HCT116 (cell line): ENCODE measurements at places on chromosomes 1 and 21. TPM values are rescaled to one million over a fixed set of nuclear protein-coding genes. Genes with fewer than 3 reads are reported as not detected.

DNA sequence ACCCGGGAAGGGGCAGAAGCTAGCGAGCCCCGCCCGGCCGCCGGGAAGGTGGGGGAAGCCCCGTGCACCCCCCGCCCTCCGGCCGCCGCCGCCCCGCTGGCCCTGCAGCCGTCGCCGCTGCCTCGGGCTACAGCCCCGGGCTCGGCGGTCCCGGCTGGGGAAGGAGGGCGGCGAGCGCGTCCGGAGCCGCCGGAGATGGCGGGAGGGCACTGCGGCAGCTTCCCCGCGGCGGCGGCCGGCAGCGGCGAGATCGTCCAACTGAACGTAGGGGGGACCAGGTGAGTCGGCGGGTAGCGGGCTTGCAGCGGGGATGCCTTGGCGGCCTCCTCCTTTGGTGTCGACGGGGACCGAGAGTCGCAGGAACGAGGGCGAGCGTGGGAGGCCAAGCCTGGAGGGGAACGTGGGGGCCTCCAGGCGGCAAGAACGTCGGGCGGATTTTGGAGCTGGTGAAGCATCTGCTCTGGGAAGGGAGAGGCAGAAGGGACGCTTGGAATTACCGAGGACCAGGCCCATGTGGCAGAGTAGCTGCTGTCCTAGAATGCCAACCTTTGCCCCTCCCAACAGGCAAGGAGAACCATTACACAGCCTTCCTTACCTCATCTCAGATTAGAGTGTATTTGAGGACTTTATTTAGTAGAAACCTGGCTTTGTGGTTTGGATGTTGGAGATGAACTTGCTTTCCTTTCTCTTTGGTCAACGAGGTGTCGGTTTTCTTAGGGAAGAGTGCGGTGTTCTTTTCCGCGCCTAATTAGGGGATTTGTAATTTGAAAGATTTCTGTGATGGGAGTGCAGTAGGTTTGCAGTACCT, 591 bp downstream of the KCTD3 start:
- no peak for DNase-seq

GRCh38 chr21:44708213-44708865, 3.0 kb downstream of the TSPEAR start:
- no peak for DNase-seq

DNA sequence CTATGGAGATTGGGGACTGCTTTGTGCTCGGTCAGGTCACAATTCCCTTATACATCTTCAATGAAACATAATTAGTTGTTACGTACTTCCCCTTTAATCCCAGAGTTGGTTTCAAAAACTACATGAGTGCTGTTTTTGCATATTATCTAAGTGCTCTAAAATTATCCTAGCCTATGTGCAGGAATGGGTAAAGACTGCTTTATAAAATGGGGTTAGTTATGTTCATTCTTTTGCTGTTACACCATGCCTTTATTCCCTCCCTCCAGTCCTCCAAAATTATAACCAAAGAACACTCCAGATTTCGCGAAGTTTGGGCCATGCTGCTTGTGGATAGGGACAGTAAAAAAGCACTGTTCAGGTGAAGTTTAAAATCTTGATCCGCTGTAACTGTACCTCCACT, 173.9 kb upstream of the SNX7 start:
- DNase-seq = no peak

DNA sequence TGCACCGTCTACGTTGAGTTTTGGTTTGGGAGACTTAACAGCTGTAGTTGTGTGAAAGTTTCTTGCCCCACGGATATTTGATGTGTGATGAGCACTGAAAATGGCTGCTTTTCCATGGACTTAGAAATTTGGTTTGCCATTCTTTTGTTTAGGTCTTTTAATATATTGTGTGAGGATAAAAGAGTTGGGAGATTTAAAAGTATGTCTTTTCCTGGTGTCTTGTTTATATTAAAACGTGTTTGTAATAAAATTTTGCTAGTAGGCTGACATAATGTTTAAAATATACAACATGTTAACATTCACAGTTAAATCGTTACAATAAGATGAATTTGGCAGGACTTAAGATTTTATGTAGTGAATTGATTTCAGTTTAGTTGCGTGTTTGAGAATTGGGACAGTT, 106.9 kb downstream of the DYRK1A start:
- no peak for DNase-seq

DNA sequence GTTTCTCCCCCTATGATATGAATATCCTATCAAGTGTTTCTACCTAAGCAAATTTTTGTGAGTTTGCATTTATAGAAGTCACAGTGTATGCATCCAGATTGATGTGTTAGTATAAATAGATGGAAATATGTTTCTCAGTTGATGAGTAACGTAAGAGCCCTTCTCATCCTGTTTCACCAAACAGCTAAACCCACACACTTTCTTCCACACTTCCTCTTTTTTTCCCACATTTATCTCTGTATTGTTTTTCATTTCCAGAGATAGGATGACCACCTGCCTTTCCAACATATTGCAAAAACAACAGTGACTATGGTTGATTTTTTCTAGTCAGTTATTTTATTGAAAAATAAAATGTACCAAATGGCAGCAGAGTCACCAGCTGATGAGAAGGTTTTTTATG, 490.1 kb downstream of the NEGR1 start:
- DNase-seq = no peak

DNA sequence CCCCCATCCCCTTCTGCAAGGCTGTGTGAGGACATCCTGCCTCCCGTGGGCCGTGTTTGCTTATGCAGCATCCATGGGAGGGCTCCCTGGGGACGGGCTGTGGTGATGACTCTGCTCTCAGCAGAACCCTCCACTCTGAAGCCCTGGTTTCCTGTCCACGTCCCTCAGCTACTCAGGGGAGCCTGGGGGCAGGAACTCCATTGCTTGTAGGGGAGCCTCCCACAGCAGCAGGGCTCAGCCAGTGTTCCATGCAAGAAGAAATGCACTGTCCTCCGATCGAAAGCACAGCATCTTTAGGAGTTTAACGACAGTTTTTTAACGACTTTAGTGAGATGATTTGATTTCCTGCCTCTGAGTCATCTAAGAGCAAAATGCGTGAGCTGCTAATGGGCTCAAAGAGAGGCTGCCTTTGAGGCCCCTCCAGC, 8.3 kb upstream of the KCNAB2 start:
- no peak for DNase-seq

- DNase-seq = no peak
Observed at GRCh38 chr1:84089867-84090266, 54.2 kb upstream of the PRKACB start.

DNA sequence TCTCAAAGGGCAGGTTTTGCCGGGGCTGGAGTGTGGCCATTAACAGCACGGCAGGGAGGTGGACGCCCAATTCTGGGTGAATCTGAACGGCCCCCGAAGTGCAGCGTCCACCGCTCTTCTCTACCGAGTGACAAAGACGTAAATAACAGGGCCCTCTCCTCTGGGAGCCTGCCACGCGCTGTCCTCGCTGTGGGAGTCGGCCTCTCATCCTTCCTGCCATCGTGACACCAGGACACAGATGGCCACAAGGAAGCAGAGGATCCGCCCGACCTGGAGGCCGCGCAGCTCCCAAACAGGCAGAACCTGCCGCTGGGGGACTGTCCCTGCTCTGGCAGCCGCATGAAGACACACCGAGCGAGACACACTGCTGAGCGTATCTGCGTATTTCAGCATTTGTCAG, 12.1 kb upstream of the CDK11B start:
- no peak for DNase-seq

DNA sequence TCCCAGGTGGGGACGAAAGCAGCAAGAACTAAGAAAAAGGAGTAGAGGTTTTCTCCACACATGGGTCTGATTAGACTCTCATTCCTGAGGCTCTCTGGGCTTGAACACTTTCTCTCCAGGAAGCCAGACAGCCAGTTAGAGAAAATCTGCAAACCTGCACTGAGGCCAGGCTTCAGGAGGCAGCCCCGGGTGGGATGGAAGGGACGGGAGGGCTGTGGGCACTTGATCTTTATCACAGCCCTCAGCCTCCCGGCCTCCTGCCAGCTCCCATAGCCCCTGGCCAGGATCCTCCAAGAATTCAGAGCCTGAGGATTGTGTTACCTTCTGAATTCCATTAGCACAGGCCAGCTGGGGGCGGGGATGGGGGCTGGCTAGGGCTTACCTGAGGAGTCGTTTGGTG, 40.1 kb downstream of the SERTAD4 start:
- no peak for DNase-seq

- DNase-seq = no peak
Observed at GRCh38 chr1:241957692-241958494, at the start of gene BECN2. Gene BECN2, plus strand, starts transcription at chr1:241957767. Its CDS starts 0 bp downstream, at chr1:241957767.

- no peak for DNase-seq
Observed at GRCh38 chr1:17213148-17213781, 8.3 kb downstream of the PADI1 start.

DNA sequence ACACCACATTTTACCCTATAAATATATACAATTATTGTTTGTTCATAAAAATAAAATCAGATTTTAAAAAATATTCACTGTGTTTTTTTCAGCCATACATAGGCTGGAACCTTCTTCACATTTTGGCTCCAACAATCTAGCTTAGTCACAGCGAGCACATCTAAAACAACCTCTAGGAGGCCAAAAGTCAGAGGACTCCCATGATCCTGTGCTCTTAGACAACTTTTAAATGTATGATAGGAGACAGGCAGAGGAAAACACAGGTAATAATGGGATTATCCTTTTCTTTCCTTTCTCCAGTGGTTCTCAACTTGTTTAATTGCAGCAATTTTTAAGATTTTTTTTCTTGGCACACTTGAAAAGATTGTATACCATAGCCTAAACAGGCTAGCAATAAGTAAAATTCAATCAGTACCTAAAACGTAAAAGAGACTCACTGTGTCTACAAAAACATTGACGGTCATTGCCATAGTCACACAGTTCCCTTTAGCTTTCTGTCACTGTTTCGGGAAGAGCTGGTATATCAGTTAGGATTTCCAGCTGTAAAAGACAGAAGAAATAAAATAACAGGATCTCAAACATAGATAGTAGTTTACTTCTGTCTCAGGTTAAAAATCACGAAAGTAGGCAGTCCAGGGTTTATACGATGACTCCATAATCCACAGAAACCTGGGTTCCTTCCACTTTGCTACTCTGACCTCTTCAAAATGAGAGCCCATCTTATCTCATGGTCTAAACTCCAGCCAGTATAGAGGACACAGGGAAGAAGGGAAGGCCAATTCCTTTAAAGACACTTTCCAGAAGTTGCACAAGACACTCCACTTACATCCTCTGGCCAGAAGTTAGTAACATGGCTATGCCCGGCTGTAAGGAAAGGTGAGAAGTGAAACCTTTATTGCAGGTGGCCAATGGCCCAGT, 39.2 kb upstream of the CR1L start:
- DNase-seq = peak; percentile 7

GRCh38 chr1:179921981-179922872, 32.4 kb upstream of the CEP350 start:
- DNase-seq = no peak

- DNase-seq = no peak
Observed at GRCh38 chr1:54643736-54644135, 2.1 kb downstream of the MROH7 start.

DNA sequence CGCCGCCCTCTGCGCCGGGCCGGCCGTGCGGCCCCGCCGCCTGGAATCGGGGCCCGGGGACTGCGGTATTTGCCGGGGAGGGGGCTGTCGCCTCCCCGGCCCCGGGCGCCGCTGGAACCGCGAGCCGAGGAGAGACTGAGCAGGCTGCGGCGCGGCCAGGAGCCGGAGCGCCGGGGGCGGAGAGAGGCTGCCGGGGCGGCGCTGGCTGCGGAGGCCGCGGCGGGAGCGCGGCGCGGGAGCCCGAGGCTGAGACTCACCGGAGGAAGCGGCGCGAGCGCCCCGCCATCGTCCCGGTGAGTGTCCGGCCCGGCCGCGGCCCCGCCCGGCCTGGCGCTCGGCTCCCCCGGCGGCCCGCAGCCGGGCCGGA, 746 bp downstream of the DYRK1A start:
- DNase-seq = no peak

DNA sequence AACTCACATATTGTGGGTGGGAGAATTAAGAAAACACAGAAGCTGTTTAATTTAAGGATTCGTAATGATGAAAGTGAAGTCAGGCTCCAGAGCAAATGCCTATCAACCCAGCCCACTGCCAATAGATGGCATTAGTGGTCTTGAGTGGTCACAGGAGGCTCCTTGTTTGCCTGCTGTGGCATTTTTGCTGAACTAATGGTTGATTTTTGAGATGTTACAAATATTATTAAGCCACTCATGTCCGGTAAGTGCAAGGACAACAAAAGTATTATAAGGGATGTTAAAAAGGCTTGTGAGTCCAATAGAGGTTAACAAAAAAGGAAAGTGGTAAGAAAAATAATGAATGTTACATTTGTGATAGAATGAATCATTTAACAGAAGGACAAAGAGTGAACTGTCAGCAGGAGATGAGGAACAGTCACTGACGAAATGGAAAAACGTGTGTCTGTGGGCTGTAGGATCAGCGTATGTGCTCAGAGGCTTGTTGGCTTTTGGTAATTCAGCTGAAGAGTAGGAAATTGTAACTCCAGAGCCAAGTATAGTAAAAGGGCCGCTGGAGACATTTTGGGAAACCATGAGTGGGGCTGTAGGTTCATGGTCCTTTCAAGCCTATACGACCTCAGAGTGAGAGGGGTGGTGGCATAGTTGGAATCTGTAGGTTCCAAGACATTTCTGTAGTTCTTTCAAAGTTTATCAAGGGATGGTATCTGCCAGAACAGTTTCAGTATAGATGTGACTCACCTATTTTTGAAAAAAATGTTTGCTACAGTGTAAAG, 11.2 kb downstream of the SFT2D2 start:
- no peak for DNase-seq

DNA sequence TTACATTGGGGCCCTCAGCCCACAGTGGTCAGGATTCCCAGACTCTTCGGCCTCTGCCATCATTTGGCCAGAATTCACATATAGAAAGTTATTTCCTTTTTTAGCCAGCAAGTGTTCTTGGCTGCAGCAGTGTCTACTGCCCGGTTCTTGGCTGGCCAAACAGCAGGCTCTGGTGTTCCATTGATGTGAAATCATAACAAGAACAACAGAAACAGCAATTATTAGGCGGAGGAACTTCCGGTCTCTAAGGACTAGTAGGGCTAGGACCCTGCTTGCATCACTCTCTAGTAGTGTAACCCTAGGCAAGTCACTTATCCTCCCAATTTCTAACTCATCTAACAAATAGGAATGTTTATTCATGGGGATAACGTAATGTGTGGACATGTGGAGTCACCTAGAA, 8.7 kb upstream of the GJA5 start:
- no peak for DNase-seq

- DNase-seq = no peak
Observed at GRCh38 chr1:107710005-107710404, 255.0 kb downstream of the VAV3 start.

Gene ODR4
- 18.4 TPM for total RNA-seq

Gene PDPN
- total RNA-seq = not detected

Gene ZMYND12
- total RNA-seq = 0.25 TPM

Gene NPR1
- 0.07 TPM for total RNA-seq

Gene FCGR2B
- total RNA-seq = not detected

Gene MYOC
- total RNA-seq = not detected

Gene FUBP1
- total RNA-seq = 125 TPM
